Fibroblast of lung (primary cell): ENCODE measurements at places on chromosomes 1 and 21.

DNA sequence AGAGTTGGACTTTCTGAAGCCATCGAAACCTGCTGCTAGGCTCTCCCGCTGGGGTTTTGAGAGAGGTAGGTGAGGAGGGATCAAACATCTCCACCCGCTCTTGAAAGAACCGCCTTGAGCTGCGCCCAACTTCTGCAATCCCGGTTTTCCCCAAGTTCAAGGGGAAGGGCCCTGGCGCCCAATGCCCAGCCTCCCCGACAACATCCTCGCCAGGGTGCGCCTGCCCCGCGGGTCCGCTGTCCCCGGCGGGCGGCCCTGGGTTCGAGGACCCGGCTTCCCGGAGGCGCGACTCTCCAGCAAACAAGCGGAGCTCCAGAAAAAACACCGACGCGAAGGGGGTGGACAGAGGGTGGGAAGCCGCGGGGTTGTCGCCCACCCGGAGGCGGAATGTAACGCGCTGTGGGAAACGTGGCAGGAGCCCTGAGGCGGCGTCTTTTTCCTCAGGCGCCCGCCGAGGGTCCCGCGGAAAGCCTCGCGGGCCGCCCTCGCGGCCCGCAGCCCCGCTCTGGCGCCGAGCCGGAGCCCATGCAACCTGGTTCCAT, 607 bp downstream of the BTG3 start:
- peak; percentile 50 for DNase-seq
- peak overlapping the region; percentile 90 for H3K4me3 ChIP-seq
- no peaks in the 10 kb centered on the region for H3K4me1 ChIP-seq
- H3K36me3 ChIP-seq = peaks cover 3% of the 10 kb centered on the region
- H3K27ac ChIP-seq = peak overlapping the region; percentile 97

- no peak overlapping the region for H3K4me3 ChIP-seq
- H3K27ac ChIP-seq = no peak overlapping the region
- no peaks in the 10 kb centered on the region for H3K27me3 ChIP-seq
- H3K4me1 ChIP-seq = peaks cover 5% of the 10 kb centered on the region
- DNase-seq = peak; percentile 55
- peaks cover 2% of the 10 kb centered on the region for H3K36me3 ChIP-seq
Measured at GRCh38 chr1:180096584-180097325, 57.9 kb upstream of the QSOX1 start.

DNA sequence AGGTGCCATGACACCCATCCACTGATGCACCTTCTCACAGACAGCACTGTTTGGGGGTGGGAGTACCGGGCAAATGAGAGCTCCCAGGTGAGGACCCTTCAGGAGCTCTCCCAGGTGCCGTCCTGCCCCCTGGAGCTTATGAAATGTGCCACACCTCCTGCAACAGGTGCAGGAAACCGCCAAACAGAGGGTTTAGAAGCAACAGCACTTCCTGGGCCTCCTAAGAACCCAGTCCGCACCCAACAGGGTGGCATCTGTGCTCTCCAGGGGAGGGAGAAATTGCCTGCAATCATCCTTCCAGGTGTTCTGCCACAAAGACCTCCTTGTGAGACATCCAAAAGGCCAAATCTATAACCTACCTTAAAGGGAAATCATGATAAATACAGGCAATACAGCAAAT, 87.7 kb upstream of the ATP1B1 start:
- H3K4me3 ChIP-seq = no peak overlapping the region
- H3K4me1 ChIP-seq = no peaks in the 10 kb centered on the region
- DNase-seq = no peak
- H3K27ac ChIP-seq = no peak overlapping the region
- no peaks in the 10 kb centered on the region for H3K36me3 ChIP-seq
- no peaks in the 10 kb centered on the region for H3K27me3 ChIP-seq

- H3K27me3 ChIP-seq = no peaks in the 10 kb centered on the region
- H3K4me3 ChIP-seq = no peak overlapping the region
- H3K27ac ChIP-seq = peak overlapping the region; percentile 30
- no peaks in the 10 kb centered on the region for H3K36me3 ChIP-seq
Measured at GRCh38 chr1:162905174-162906158, 44.5 kb upstream of the CCDC190 start.

DNA sequence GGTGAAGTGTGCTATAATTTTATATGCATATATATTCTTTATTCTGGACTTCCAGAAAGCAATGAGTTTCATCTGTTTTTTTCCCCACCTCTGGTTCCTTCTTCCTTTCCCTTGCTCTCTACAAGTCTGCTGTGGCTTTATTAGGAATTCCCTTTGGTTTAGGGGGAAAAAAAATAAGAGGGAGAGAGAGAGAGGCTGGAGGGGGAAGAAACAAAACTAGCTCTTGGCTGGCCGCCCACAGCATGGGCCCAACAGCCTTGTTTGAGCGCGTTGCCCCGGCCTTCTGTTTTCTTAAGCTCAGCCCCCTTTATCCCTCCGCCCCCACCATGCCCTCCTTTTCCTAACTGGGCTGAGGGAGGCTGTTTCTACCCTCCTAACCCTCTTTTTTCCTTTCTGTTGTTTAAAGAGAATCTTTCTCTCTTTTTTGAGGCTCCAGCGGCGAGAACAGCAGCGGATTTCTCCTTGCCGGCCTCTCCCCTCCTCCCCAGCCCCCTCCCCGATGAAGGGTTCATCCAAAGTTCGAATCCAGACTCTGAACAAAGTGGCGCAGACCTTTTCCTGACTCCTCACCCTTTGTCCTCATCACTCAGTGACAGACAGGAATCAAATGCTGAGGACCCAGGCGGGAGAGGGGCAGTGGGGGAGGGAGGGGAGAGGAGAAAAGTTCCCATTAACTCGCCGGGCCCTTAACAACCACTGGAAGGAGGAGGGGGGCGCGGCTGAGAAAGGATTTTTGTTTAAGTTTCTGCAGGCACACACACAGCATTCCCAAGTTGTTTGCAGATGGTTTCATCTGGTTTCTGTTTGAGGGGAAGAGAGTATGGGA, 29.7 kb downstream of the PBX1 start:
- DNase-seq = peak; percentile 94
- H3K4me1 ChIP-seq = peaks cover 6% of the 10 kb centered on the region
- H3K4me3 ChIP-seq = peak overlapping the region; percentile 39
- no peaks in the 10 kb centered on the region for H3K27me3 ChIP-seq
- peak overlapping the region; percentile 15 for H3K27ac ChIP-seq

- peak overlapping the region; percentile 78 for H3K27ac ChIP-seq
- no peaks in the 10 kb centered on the region for H3K36me3 ChIP-seq
- no peaks in the 10 kb centered on the region for H3K27me3 ChIP-seq
- no peak for DNase-seq
Measured at GRCh38 chr1:72281637-72282270, 585 bp downstream of the NEGR1 start.

GRCh38 chr1:55716610-55717009, 501.4 kb upstream of the USP24 start:
- no peaks in the 10 kb centered on the region for H3K27me3 ChIP-seq
- no peak overlapping the region for H3K4me3 ChIP-seq
- H3K27ac ChIP-seq = peak overlapping the region; percentile 99
- H3K4me1 ChIP-seq = peaks cover 50% of the 10 kb centered on the region
- DNase-seq = peak; percentile 71

GRCh38 chr1:215007880-215008279, 74.7 kb upstream of the KCNK2 start:
- DNase-seq = no peak
- no peak overlapping the region for H3K4me3 ChIP-seq
- peaks cover 5% of the 10 kb centered on the region for H3K4me1 ChIP-seq

DNA sequence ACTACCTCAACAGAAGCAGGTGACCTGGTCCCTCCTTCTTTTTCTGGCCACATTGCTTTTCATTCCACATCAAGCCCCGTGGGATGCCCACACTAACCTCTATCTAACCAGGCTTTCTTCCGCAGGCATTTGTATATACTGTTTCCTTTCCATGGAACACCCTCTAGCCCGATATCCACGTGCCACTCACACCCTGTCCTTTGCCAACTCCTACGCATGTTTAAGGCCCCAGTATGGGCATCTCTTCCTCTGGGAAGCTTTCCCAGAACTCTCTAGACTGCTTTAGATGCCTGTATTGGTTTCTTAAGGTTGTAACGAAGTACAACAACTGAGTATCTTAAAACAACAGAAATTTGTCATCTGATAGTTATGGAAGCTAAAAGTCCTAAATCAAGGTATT, 121.0 kb downstream of the TNR start:
- no peaks in the 10 kb centered on the region for H3K4me1 ChIP-seq
- H3K4me3 ChIP-seq = no peak overlapping the region
- no peak overlapping the region for H3K27ac ChIP-seq
- no peak for DNase-seq
- H3K36me3 ChIP-seq = no peaks in the 10 kb centered on the region

- H3K4me3 ChIP-seq = no peak overlapping the region
- no peaks in the 10 kb centered on the region for H3K36me3 ChIP-seq
- no peaks in the 10 kb centered on the region for H3K4me1 ChIP-seq
- H3K27ac ChIP-seq = no peak overlapping the region
- no peak for DNase-seq
- H3K27me3 ChIP-seq = no peaks in the 10 kb centered on the region
Measured at GRCh38 chr1:217983051-217983375, 302.1 kb upstream of the RRP15 start.

DNA sequence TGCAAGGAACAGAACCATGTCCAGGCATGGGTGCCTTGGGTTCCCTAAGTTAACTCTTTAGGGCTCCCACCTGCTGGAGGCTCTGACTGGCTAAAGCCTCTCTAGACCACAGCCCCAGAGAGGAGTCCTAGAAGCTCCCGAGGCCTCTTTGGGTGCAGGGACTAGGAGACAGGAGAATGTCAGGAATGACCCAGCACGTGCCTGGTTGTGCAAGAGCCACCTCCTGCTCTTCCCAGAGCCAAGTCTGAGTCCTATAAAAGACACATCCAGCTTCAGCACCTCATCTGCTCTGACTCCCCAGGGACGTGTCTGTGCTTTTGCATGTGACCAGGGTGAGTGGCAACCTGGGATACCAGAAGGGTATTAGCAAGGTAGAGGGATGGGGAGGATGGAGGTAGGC, at the start of gene LCE2D:
Gene LCE2D (plus strand): TSS at position 283 of the 400 bp plus-strand sequence. CDS start 726 bp downstream, outside the sequence.
- H3K36me3 ChIP-seq = no peaks in the 10 kb centered on the region
- H3K27me3 ChIP-seq = no peaks in the 10 kb centered on the region
- H3K27ac ChIP-seq = no peak within 1 kb of the TSS
- DNase-seq = no peak

DNA sequence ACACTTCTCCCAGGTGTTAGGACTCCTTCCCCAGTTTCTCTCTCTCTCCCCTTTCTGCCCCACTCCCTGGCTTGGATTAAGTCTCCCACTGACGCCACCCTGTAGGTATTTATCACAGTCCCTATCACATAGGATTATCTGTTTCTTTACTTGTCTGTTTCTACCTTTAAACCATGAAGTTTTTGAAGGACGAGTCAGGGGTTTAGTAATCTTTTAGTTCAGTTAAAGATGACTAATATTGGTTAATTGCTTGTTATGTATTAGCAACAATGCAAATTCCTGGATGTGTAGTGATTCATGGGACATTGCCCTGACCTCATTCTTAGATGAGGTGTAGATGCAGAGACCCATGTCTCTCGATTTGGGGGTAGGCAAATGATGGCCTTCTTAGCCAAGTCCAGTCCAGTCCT, 6.4 kb downstream of the LAMC1 start:
- H3K27me3 ChIP-seq = no peaks in the 10 kb centered on the region
- no peaks in the 10 kb centered on the region for H3K36me3 ChIP-seq
- no peak overlapping the region for H3K4me3 ChIP-seq
- peaks cover 12% of the 10 kb centered on the region for H3K4me1 ChIP-seq
- peak overlapping the region; percentile 61 for H3K27ac ChIP-seq
- DNase-seq = peak; percentile 24

- DNase-seq = no peak
- H3K27me3 ChIP-seq = no peaks in the 10 kb centered on the region
- no peak overlapping the region for H3K27ac ChIP-seq
- H3K36me3 ChIP-seq = no peaks in the 10 kb centered on the region
- H3K4me3 ChIP-seq = no peak overlapping the region
Measured at GRCh38 chr1:16162163-16162822, 6.4 kb upstream of the EPHA2 start.

DNA sequence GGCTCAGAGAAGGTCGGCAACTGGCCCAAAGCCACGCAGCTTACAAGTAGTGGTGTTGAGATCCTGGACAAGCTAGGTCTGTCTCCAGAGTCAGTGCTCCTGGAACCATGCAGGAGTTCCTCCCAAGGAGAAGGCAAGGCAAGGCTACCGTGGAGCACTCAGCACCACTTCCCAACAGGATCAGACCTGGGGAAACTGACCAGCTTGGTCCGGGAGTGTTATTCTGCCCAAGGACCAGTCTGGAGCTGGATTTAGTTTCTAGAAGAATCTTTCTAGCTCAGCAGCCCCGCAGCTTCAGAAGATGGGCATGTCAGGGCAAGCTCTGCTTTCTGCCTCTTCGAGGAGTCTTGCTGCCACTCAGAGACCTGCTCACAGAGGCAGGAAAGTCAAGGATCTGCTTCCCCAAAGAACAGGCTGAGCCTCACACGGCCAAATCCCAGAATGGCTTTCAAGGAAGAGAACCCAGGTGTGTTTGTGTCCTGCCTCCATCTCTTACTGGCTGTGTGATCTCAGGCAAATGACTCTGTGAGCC, 302.8 kb downstream of the MATN1 start:
- no peaks in the 10 kb centered on the region for H3K36me3 ChIP-seq
- no peaks in the 10 kb centered on the region for H3K4me1 ChIP-seq
- H3K27ac ChIP-seq = no peak overlapping the region
- DNase-seq = no peak
- no peak overlapping the region for H3K4me3 ChIP-seq
- no peaks in the 10 kb centered on the region for H3K27me3 ChIP-seq

DNA sequence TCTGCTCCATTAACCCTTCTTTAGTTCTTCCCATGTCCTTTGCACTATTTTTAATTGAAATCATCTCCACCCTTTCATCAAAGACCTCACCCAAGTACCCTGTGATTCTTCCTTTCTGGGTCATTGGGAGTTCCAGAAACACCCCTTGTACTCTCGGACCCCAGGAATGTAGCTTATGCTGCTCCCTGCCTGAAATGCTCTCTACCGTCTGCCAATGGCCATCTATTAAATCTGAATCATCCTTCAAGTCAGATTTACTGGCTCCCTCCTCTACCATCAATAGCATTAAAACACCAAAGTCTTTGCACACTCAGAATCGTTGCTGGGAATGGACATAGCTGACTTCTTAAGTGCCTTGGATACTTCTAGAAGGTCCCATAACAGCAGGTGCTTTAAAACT, 73.2 kb upstream of the GADD45A start:
- H3K4me3 ChIP-seq = no peak overlapping the region
- H3K27ac ChIP-seq = no peak overlapping the region
- no peaks in the 10 kb centered on the region for H3K4me1 ChIP-seq
- H3K27me3 ChIP-seq = no peaks in the 10 kb centered on the region
- peak; percentile 6 for DNase-seq

DNA sequence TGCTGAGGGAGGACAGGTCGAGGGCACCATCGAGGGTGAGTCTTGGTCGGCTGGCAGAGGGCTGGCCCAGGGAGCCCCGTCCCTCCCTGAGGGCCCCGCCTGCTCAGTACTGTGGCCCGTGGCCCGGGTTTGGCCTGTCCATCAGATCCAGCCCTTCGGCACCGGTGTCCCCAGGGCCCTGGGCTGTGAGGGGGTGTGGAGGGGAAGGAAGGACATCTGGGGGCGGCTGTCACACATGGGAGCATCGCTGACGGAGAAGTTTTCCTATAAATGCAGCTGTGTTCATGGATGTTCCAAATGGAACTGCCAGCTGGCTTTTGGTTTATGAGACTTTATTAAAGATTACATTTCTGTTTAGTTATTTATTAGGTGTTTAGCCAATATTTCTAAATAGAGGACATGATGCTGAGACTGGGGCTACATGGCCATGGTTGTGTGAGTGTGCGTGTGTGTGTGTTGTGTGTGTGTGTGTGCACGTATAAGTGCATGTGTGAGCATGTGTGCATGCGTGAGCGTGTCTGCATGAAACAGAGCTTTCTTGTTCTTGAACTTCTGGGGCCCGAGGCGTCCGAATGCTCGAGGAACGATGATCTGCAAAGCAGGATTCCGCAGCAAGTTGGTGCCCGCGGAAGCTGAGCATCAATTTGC, 54.3 kb downstream of the SLX9 start:
- DNase-seq = no peak
- peaks cover 14% of the 10 kb centered on the region for H3K4me1 ChIP-seq
- no peak overlapping the region for H3K27ac ChIP-seq
